ENCODE measurements at places on chromosomes 13 and 19. TPM values are rescaled to one million over a fixed set of nuclear protein-coding genes. Genes with fewer than 3 reads are reported as not detected.

Gene C1QTNF9B
- not detected for total RNA-seq

Gene OR2Z1
- not detected for total RNA-seq

Gene SIGLEC14
- total RNA-seq: not detected

Gene METTL21C
- total RNA-seq: not detected

Gene P2RY11
- total RNA-seq: not detected

Gene FDX2
- 11.4 TPM for total RNA-seq

Gene ITGBL1
- not detected for total RNA-seq

Gene ZNF43
- 65.2 TPM for total RNA-seq

Gene ZNF738
- total RNA-seq: 268 TPM

Gene CATSPERD
- total RNA-seq: not detected

Gene TRIM13
- total RNA-seq: 53.2 TPM

Gene ZNF419
- total RNA-seq: 30.2 TPM

Gene ZNF98
- not detected for total RNA-seq

Gene PSG5
- total RNA-seq: not detected

Gene SIRT6
- 27.6 TPM for total RNA-seq

Gene SPACA4
- total RNA-seq: not detected

Gene PNPLA6
- 25.5 TPM for total RNA-seq

Gene DHDH
- 1.6 TPM for total RNA-seq

Gene KIR3DL2
- total RNA-seq: not detected

Gene KLF1
- 0.64 TPM for total RNA-seq
